ENCODE measurements at places on chromosomes 1 and 21.

- DNase-seq, result peak; percentile 43
Observed at GRCh38 chr1:101388904-101389546, 152.2 kb downstream of the S1PR1 start.

DNA sequence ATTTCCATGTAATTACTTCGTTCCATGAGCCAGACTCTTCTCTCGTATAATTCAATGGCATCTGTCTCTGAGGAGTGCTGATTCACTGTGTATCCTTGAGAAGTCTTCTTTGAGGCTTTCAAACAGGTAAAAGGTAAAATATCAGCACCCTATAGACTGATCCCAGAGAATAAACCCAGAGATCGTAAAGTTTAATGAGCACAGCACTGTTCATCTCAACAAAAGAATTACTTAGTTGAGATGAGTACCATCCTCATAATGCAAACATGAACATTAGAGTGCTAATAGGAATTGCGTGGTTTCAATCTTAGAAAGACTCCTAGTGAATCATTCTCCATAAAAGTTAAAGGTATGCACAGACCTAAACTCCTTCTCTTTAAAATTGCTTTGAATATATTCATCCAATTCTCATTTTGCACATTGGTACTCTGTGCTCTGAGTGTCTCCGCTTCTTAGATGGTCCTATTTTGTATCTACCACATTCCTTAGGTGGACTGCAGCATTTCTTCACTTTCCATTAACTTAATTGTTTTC, 97.2 kb downstream of the TBX15 start:
- DNase-seq, result no peak

- DNase-seq, result no peak
Observed at GRCh38 chr1:106880226-106880625, 176.2 kb upstream of the PRMT6 start.

DNA sequence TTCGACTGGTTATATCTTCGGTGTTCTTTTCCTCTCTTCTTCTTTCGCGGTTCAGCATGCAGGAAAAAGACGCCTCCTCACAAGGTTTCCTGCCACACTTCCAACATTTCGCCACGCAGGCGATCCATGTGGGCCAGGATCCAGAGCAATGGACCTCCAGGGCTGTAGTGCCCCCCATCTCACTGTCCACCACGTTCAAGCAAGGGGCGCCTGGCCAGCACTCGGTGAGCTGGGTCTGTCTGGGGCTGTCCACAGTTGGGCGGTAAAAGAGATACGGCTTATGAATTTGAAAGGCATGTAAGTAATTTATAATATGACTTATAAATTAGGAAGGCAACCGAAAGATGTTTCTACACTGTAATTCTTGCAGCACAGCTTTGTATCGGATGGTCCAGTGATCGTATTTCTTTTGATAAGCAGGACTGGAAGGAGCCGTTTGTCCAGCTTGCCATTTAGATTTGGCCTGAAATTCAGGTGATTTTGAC, 334 bp downstream of the CTH start:
- no peak for DNase-seq

DNA sequence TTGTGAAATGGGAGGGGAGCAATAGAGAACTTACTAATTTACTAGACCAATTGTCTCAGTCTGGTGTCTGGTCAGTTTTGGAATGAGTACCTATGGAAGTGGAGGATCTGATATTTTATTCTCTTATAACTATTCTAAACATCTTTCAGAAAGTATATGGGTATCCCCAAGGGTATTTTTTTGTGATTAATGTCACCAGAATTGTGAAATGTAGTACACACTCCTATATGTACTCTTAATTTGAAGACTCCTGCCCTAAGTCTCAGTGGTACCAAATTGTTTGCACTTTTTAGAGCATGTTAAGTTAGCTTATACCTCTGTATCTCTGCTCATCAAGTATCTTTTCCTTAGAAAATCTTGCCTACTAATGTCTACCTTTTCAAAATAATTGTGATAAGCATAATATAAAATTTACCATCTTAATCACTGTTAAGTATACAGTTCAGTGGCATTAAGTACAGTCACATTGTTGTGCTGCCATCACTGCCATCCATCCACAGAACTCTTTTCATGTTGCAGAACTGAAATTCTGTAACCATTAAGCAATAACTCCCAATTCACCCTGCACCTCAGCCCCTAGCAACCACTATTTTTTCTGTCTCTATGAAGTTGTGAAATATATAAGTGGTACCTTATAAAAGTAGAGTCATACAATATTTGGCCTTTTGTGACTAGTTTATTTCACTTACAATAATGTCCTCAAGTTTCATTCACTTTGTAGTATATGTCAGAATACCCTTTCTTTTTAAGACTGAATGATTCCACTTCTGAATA, 40.5 kb downstream of the SLC30A7 start:
- DNase-seq, result no peak

DNA sequence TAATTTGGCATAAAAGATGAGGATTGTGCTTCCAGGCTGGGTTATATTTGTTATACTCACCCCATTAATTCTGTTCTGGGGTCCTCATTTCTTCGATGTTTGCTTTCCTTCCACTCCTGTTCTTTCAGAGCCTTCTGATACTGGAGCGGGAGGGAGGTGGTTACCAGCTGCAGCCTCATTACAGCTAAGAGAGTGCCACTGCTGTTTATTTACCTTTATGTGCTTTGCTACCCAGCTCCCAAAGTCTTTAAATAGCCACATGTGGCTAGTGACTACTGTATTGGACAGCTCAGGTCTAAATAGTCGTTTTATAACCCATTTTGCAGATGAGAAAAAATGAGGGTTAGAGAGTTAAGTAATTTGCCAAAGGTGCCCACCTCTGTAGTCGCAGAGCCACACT, 25.1 kb downstream of the PLEKHM2 start:
- no peak for DNase-seq

- DNase-seq, result no peak
Observed at GRCh38 chr1:201586806-201587205, 47.9 kb downstream of the NAV1 start.

DNA sequence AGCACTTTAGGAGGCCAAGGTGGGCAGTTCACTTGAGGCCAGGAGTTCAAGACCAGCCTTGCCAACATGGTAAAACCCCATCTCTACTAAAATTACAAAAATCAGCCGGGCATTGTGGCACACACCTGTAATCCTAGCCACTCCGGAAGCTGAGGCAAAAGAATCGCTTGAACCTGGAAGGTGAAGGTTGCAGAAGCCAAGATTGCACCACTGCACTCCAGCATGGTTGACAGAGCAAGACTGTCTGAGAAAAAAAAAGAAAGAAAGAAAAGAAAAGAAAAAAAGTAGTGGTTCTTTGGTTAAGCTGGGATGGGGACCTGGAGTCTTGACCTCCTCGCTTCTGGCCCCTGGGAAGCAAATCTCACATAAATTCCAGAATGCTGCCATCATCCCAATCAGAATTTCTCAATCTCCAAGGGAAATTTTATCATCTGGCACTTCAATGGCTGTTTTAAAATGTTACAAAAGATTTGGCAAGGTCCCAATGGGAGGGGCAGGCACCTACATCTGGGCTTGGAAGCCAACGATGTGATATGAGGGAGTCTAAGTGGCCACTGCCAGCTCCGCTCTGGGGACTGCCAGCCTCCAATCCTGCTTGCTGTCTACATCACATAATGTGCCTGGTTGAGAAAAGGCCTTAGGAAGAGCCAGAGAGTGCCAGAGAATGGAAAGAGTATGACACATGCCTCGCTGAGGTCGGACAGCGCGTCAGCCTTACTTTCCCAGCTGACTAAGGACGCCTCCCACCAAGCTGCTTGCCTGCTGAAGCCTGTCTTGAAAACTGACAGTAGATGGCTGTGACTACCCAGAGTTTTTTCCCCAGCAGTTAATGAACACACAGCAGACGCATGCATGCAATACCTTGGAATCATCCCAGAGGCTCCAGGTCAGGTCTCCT, 42.1 kb upstream of the SRP9 start:
- no peak for DNase-seq

GRCh38 chr1:112688781-112689193, 14.3 kb downstream of the MOV10 start:
- no peak for DNase-seq
